M059J (cell line): ENCODE measurements at places on chromosomes 1 and 21. TPM values are rescaled to one million over a fixed set of nuclear protein-coding genes. Genes with fewer than 3 reads are reported as not detected.

- no peak for DNase-seq
These were observed 790 bp downstream of the DNAJC6 start for GRCh38 chr1:65310078-65310587.

DNA sequence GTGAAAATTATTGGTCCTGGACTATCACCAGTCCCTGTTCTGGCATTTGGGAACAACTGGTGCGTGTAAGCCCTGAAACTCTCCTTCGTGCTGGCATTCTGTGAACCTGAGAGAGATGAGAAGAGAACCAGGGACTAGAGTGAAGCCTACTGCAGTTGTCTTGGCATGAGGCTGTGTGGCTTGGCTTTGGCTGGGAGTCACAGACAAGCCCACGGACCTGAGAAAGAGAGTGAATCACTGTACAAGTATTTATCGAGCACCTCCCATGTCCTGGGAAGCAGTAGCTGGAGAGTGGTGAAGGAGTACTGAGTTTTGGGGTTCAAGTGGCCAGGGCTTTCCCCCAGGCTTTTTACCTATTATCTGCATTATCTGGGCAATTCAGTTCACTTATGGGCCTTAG, 63.3 kb downstream of the FGGY start:
- DNase-seq = peak; percentile 89

DNA sequence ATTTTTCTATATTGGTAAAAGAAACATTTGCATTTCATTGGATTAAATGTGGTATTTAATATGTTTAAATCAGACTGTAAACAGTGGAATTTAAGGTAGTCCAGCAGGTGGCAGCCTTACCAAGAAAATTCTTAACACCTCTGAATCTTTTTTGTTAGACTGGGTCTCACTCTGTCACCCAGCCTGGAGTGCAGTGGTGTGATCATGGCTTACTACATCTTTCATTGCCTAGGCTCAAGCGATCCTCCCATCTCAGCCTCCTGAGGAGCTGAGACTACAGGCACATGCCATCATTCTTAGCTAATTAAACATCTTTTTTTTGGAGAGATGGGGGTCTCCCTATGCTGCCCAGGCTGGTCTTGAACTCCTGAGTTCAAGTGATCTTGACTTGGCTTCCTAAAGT, 98.8 kb downstream of the RABGAP1L start:
- DNase-seq = peak; percentile 55

- no peak for DNase-seq
These were observed 13.1 kb upstream of the LHX4 start for GRCh38 chr1:180217006-180217405.

DNA sequence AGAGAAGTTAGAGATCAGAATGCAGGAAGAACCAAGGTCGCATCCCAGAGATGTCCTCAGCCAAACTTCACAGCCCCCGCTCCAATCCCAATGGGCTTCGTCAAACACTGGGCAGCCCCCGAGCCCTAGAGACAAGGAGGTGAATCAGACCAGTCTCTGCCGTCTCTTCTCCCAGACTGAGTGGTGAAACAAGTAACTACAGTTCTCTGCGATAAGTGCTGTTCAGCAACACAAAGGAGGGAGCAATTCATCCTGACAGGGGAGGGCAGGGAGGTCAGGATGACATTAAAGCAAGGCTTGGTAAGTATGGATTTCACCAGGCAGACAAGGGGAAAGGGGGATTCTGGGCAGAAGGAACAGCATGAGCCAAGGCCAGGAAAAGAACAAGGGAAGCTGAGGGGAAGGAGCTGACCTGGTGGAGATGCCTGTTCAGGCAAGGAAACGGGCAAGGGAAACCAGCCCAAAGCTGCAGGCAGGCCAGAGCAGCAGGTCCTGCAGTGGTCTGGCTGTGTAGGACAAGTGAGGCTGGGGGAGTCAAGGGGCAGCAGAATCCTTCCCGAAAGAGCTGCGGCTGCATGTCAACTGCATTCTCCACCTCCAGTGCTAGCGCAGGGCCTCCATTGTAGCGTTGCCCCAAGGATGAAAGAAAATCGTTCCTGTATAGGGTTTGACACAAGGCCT, 13.6 kb upstream of the ERI3 start:
- no peak for DNase-seq

Gene SIKE1
- total RNA-seq = 58.3 and 96.4 TPM in 2 replicates

Gene FAM131C
- 0.71 and 1.7 TPM in 2 replicates for total RNA-seq
